Cardiac muscle cell (in vitro differentiated cells and primary cell): ENCODE measurements at places on chromosomes 5 and 9. TPM values are rescaled to one million over a fixed set of nuclear protein-coding genes. Genes with fewer than 3 reads are reported as not detected.

DNA sequence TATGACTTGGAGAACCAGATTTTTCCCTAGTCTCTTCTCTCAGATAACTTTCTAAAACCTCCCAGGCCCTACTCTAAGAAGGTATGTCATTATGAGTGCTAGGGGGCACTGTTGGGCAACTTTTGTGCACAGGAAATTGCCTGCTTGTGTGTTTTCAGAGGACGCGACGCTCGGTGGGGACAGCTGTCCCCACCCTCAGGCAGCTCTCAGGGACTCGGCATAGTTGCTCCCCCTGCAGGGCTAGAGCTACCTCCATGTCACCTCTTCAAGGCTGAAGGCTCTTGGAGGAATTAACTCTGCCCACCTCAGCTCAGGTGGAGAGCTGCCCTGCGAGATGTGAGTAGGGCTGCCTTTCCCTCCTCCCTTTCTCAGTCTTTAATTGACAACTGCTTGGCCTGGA, 10.2 kb upstream of the TIFAB start:
- peak; percentile 84 for DNase-seq
- no peak overlapping the region for H3K4me3 ChIP-seq
- H3K27ac ChIP-seq: no peak overlapping the region
- H3K36me3 ChIP-seq: no peaks in the 10 kb centered on the region
- peaks cover 5% of the 10 kb centered on the region for H3K4me1 ChIP-seq
- H3K27me3 ChIP-seq: peaks cover 73% of the 10 kb centered on the region

The SLC1A1 gene
- polyA plus RNA-seq: 0.92 and 2.4 TPM in 2 replicates

The GGTA1 gene
- 1.1 and 1.6 TPM in 2 replicates for polyA plus RNA-seq

GRCh38 chr5:62268234-62268633, 37.8 kb upstream of the KIF2A start:
- H3K36me3 ChIP-seq: no peaks in the 10 kb centered on the region
- DNase-seq: peak; percentile 4
- H3K4me3 ChIP-seq: no peak overlapping the region
- no peak overlapping the region for H3K27ac ChIP-seq
- H3K4me1 ChIP-seq: no peaks in the 10 kb centered on the region

DNA sequence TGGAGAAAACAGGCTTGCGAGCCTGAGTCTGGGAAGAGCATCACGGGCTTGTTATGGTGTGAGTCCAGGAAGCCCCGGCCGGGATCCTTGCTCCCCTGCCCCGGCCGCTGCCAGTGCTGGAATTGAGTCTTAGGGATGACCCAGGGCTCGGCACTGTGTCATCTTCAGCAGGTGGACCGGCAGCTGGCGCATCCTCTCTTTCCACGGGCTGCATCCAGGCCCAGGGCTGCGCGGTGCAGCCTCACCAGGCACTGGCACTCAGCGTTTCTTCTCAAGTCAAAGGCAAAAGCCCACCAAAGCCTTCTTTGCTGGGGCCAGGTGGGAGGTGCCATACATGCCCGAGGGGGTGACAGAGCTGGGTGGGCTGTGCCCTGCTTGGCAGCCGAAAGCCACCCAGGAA, 46.6 kb downstream of the COL5A1 start:
- peaks cover 29% of the 10 kb centered on the region for H3K4me1 ChIP-seq
- no peak overlapping the region for H3K27ac ChIP-seq
- DNase-seq: no peak
- no peaks in the 10 kb centered on the region for H3K27me3 ChIP-seq

The NKD2 gene
- polyA plus RNA-seq: 3.9 and 7.4 TPM in 2 replicates

DNA sequence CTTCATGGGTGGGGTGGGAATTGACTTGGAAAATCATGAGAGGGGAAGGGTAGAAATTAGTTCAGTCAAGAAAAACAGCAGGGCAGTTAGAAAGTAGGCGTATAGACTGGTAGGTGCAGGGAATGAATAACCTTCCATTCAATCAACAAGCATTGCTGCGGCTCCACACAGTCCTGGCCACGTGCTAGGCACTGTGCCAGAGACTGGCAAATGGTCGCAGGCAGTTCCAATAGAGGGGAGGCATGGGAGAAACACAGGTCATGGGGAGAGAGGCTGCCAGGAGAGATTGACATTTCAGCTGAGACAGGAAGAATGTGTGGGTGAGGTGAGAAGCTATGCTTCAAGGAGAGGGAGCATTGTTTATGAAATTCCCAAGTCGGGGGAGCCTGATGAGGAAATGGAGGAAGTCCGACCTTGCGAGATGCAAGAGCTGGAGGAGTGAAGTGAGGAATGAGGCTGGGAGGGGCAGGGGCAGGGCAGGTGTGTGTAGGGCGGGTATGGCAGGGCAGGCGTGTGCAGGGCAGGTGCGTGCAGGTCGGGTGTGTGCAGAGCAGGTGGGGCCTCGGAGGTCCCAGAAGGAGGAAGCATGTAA, 54.4 kb upstream of the PPARGC1B start:
- no peak for DNase-seq
- H3K4me3 ChIP-seq: no peak overlapping the region
- H3K27me3 ChIP-seq: no peaks in the 10 kb centered on the region

The ATP10B gene
- not detected in 2 replicates for polyA plus RNA-seq

DNA sequence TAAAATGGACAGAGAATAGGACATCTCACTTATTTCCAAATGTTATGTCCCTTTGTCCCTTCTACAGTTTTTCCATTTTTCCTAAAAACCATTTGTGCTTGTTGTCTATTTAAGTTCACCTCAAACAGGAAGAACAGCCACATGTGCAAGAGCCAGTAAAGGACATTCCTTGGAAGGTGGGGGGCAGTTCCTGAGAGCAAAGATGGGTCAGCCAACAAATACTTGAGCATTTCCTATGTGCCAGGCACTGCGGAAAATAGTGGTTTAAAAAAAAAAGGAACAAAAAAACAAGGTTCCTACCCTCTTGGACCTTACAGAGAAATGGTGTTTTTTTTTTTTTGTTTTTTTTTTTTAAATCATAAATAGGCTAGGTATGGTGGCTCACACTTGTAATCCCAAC, 26.8 kb downstream of the ANP32B start:
- H3K27ac ChIP-seq: no peak overlapping the region
- no peak for DNase-seq
- H3K4me1 ChIP-seq: no peaks in the 10 kb centered on the region
- H3K4me3 ChIP-seq: no peak overlapping the region
- peaks cover 72% of the 10 kb centered on the region for H3K36me3 ChIP-seq
- H3K27me3 ChIP-seq: no peaks in the 10 kb centered on the region

The FSTL4 gene
- polyA plus RNA-seq: 0.19 TPM in 1 of 2 replicates, not detected in the other

GRCh38 chr9:124190761-124191160, 67.0 kb upstream of the NEK6 start:
- no peaks in the 10 kb centered on the region for H3K36me3 ChIP-seq
- no peak for DNase-seq
- H3K27me3 ChIP-seq: no peaks in the 10 kb centered on the region
- H3K27ac ChIP-seq: no peak overlapping the region

DNA sequence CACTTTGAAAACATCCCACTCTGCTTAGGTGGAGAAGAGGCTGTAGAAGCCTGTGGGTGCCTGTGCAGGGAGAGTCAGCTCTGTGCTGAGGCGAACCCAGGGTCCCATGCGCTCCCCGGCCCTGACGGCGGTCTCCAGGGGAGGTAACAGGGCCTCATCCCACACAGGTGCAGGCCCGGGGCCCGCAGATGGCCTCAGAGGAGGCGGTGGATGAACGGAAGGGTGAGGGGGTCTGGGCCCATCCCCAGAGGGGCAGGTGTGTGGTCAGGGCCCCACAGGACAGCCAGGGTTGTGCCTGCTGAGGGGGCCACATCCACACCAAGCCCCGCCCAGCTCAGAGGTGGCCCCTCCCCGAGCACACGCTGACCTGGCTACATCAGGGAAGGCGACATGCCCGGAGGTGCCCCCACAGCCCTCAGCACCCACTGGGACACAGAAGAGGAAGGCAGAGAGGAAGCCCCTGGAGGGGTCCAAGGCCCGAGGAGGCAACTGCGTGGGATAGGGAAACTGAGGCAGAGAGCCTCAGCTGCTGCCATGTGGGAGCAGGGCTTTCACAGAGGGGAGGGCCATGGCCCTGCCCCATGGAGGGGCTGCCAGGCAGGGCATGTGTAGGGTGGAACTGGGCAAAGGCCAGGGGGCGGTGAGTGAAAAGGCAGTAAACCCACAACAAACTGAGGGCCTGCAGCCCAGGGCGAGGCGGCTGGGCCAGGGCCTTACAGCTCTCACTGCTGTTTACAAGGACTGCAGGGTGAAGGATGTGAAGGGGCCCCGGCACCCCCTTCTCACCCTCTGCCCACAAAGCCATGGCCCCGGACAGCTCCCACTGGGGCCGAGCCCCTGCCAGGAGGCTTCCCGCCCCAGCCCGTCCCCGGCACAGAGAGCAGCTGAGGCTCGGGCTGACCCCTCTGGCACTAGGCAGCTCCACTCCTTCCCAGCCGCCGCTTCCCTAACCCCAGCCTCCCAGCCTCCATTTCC, 29.5 kb downstream of the EXD3 start:
- no peak overlapping the region for H3K27ac ChIP-seq
- H3K36me3 ChIP-seq: no peaks in the 10 kb centered on the region
- no peak for DNase-seq
- H3K4me3 ChIP-seq: no peak overlapping the region

- H3K4me1 ChIP-seq: no peaks in the 10 kb centered on the region
- DNase-seq: peak; percentile 96
- no peak overlapping the region for H3K27ac ChIP-seq
- peaks cover 8% of the 10 kb centered on the region for H3K27me3 ChIP-seq
- H3K4me3 ChIP-seq: no peak overlapping the region
- H3K36me3 ChIP-seq: no peaks in the 10 kb centered on the region
Observed at GRCh38 chr9:124054582-124055227, 43.1 kb downstream of the LHX2 start.

The ADGRV1 gene
- polyA plus RNA-seq: 19.6 and 24.8 TPM in 2 replicates
